Transverse colon (tissue), 4 donors: ENCODE measurements at places on chromosomes 16 and 17. TPM values are rescaled to one million over a fixed set of nuclear protein-coding genes. Genes with fewer than 3 reads are reported as not detected.

GRCh38 chr17:46764709-46765401 lies 53.6 kb downstream of the WNT3 start:
- H3K27ac ChIP-seq: no peak overlapping the region
- no peak overlapping the region for H3K4me3 ChIP-seq
- H3K4me1 ChIP-seq: peaks cover 4% of the 10 kb centered on the region
- DNase-seq: no peak
- peaks cover 6% of the 10 kb centered on the region for H3K27me3 ChIP-seq

DNA sequence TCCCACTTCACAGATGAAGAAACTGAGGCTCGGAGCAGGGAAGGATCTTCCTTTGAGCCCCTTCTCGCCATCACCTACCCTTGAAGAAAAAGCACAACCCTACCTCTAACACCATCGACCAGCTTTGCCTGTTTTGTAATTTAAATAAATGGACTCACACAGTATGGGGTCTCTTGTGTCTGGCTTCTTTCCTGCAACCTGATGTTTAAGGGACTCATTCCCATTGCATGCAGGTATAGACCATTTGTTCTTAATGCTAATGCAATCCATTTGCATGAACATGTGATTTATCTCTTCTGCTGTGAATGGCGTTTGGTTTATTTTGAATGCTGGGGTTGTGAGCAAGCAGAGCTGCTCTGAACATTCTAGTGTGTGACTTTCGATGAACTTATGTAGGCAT lies 150.8 kb upstream of the FOXF1 start:
- H3K27ac ChIP-seq: no peak overlapping the region
- H3K27me3 ChIP-seq: peaks cover 8% of the 10 kb centered on the region
- no peaks in the 10 kb centered on the region for H3K4me1 ChIP-seq
- H3K36me3 ChIP-seq: no peaks in the 10 kb centered on the region
- DNase-seq: no peak
- no peak overlapping the region for H3K4me3 ChIP-seq

GRCh38 chr16:86952769-86953168 lies 364.4 kb downstream of the C16orf95 start:
- H3K27me3 ChIP-seq: peaks cover 3% of the 10 kb centered on the region
- H3K4me3 ChIP-seq: no peak overlapping the region
- DNase-seq: no peak
- no peaks in the 10 kb centered on the region for H3K4me1 ChIP-seq
- no peak overlapping the region for H3K27ac ChIP-seq
- H3K36me3 ChIP-seq: no peaks in the 10 kb centered on the region

GRCh38 chr17:75645501-75645888 lies 12.3 kb downstream of the SMIM5 start:
- no peaks in the 10 kb centered on the region for H3K27me3 ChIP-seq
- peak overlapping the region; percentile 89 for H3K27ac ChIP-seq
- H3K36me3 ChIP-seq: no peaks in the 10 kb centered on the region
- peak; percentile 76 for DNase-seq
- H3K4me1 ChIP-seq: peaks cover 8% of the 10 kb centered on the region

GRCh38 chr16:77613095-77613494 lies 109.2 kb upstream of the NUDT7 start:
- no peaks in the 10 kb centered on the region for H3K4me1 ChIP-seq
- DNase-seq: no peak
- no peak overlapping the region for H3K4me3 ChIP-seq
- no peaks in the 10 kb centered on the region for H3K36me3 ChIP-seq
- no peaks in the 10 kb centered on the region for H3K27me3 ChIP-seq

- DNase-seq: no peak
- no peaks in the 10 kb centered on the region for H3K27me3 ChIP-seq
- no peak overlapping the region for H3K27ac ChIP-seq
- peaks cover 3% of the 10 kb centered on the region for H3K4me1 ChIP-seq
- H3K36me3 ChIP-seq: no peaks in the 10 kb centered on the region
Measured at GRCh38 chr16:70402916-70403659, 35.8 kb downstream of the ST3GAL2 start.

GRCh38 chr16:57472665-57473060 lies 10.2 kb downstream of the POLR2C start:
- no peaks in the 10 kb centered on the region for H3K27me3 ChIP-seq
- no peak overlapping the region for H3K4me3 ChIP-seq
- H3K36me3 ChIP-seq: no peaks in the 10 kb centered on the region
- DNase-seq: no peak

- H3K27me3 ChIP-seq: peaks cover 6% of the 10 kb centered on the region
- no peaks in the 10 kb centered on the region for H3K4me1 ChIP-seq
- DNase-seq: no peak
- no peaks in the 10 kb centered on the region for H3K36me3 ChIP-seq
- no peak overlapping the region for H3K4me3 ChIP-seq
Measured at GRCh38 chr17:61646482-61646881, 55.5 kb upstream of the NACA2 start.

GRCh38 chr17:31392002-31392855 lies 754 bp downstream of the RAB11FIP4 start:
- peaks cover 70% of the 10 kb centered on the region for H3K27me3 ChIP-seq
- H3K4me1 ChIP-seq: peaks cover 13% of the 10 kb centered on the region
- peak overlapping the region; percentile 15 for H3K4me3 ChIP-seq
- H3K27ac ChIP-seq: no peak overlapping the region

GRCh38 chr17:68849673-68850610 lies 105.2 kb downstream of the ABCA8 start:
- H3K4me3 ChIP-seq: no peak overlapping the region
- no peak for DNase-seq
- no peaks in the 10 kb centered on the region for H3K36me3 ChIP-seq
- H3K4me1 ChIP-seq: no peaks in the 10 kb centered on the region
- H3K27ac ChIP-seq: no peak overlapping the region

- DNase-seq: no peak
- H3K4me3 ChIP-seq: no peak overlapping the region
- H3K27ac ChIP-seq: no peak overlapping the region
- H3K4me1 ChIP-seq: no peaks in the 10 kb centered on the region
Measured at GRCh38 chr17:45186801-45187354, 25.2 kb downstream of the HEXIM2 start.

- peak; percentile 53 for DNase-seq
- no peaks in the 10 kb centered on the region for H3K4me1 ChIP-seq
- H3K27me3 ChIP-seq: no peaks in the 10 kb centered on the region
- no peak overlapping the region for H3K4me3 ChIP-seq
Measured at GRCh38 chr17:8894673-8895578, 27.5 kb upstream of the PIK3R6 start.

GRCh38 chr17:222172-222571 lies 40.7 kb upstream of the DOC2B start:
- H3K27me3 ChIP-seq: no peaks in the 10 kb centered on the region
- no peaks in the 10 kb centered on the region for H3K4me1 ChIP-seq
- no peaks in the 10 kb centered on the region for H3K36me3 ChIP-seq
- no peak overlapping the region for H3K4me3 ChIP-seq
- peak; percentile 5 for DNase-seq

DNA sequence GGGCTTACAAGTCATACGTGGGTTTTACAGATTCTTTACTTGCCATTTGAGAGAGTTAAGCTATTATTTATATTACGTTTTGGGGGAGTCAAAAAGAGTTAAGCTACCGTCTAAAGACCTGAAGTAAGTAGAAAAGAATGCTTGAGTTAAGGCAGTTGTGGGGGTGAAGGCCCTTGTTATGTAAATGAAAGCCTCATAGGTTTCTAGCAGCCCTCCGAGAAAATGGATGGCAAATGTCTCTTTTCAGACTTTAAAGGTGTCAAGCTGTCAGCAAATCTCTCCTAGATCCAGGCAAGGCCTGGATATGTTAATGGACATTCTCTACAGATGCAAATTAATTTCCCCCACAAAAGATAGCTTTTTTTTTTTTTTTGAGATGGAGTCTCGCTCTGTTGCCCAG lies 7.2 kb upstream of the EIF4A3 start:
- H3K36me3 ChIP-seq: no peaks in the 10 kb centered on the region
- no peaks in the 10 kb centered on the region for H3K4me1 ChIP-seq
- no peak overlapping the region for H3K4me3 ChIP-seq
- no peaks in the 10 kb centered on the region for H3K27me3 ChIP-seq
- DNase-seq: no peak
- H3K27ac ChIP-seq: no peak overlapping the region

DNA sequence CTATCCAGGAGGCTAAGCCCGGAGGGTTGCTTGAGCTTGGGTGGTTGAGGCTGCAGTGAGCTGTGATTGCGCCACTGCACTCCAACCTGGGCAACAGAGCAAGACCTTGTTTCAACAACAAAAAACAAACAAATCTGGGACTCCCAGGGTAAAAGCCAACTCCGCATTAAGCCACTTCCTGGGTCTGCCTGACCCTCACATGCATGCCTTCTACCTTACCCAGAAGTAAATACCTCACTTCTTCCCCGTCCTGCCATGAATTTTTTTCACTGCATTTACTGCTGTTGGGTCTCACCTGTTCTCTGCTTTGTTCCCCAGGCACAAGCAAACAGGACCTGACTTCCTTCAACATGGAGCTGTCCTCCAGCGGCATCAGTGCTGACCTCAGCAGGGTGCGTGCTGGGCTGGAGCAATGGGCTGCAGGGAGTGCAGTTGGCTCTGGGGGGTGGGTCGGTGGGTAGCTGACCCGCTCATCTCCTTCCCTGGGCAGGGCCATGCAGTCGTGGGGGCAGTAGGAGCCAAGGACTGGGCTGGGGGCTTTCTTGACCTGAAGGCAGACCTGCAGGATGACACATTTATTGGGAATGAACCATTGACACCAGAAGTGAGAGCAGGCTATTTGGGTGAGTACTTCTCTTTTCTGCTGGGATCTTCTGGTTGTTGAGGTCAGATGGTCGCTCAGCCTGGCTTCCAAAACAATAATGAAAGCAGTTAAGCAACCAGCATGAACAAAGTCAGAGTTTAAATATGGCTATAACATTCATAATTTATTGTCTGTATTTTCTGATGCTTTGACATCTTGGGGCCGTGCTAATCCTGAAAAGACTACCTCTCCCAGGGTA lies 16.4 kb downstream of the ITGAL start:
- H3K27ac ChIP-seq: no peak overlapping the region
- no peaks in the 10 kb centered on the region for H3K27me3 ChIP-seq
- H3K4me1 ChIP-seq: no peaks in the 10 kb centered on the region
- no peak overlapping the region for H3K4me3 ChIP-seq

Gene CD300H
- not detected for total RNA-seq

Gene CCL13
- total RNA-seq: 10.5 TPM

Gene SMIM22
- total RNA-seq: 219 TPM

Gene TLCD2
- 21.6 TPM for total RNA-seq

Gene NPTX1
- 7.8 TPM for total RNA-seq

Gene MYL4
- total RNA-seq: not detected

Gene FBXW10B
- not detected for total RNA-seq

Gene CDH5
- 7.5 TPM for total RNA-seq
